Sigmoid colon (tissue), 7 donors: ENCODE measurements at places on chromosomes 16 and 17. TPM values are rescaled to one million over a fixed set of nuclear protein-coding genes. Genes with fewer than 3 reads are reported as not detected.

GRCh38 chr17:80970762-80971703 lies 20.6 kb upstream of the CHMP6 start:
- no peak for DNase-seq

GRCh38 chr17:72461757-72462156 lies 340.9 kb downstream of the SOX9 start:
- DNase-seq: peak; percentile 18

DNA sequence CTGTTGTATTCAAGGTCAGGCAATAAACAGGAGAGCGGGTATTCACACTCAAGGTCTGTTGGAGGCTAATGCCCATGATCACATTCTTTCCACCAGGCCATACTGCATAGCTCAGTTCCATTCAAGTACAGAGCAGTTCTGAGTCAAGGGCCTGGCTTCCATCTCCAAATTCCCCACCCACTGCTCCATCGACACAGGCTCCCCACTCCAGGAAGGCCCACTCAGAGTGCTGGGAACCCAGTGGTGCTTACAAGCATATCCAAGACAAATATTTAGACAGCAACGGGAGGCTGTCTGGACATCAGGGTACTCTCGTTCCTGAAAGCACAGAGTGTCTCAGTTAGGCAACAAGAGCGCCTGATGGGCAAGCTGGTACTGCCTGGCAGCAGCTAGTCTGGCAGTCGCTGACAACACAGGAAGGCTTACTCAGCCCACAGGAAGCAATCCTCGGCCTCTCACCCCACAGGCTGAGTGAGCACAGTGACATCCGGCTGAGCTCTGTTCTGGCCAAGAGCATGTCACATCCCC lies 40.9 kb downstream of the RFFL start:
- peak; percentile 93 for DNase-seq

GRCh38 chr16:80389338-80389737 lies 151.5 kb upstream of the DYNLRB2 start:
- no peak for DNase-seq

KIF18B gene
- 0.60 TPM for polyA plus RNA-seq

ACSM2A gene
- 0.06 TPM for polyA plus RNA-seq
